ENCODE measurements at places on chromosomes 12 and 14.

DNA sequence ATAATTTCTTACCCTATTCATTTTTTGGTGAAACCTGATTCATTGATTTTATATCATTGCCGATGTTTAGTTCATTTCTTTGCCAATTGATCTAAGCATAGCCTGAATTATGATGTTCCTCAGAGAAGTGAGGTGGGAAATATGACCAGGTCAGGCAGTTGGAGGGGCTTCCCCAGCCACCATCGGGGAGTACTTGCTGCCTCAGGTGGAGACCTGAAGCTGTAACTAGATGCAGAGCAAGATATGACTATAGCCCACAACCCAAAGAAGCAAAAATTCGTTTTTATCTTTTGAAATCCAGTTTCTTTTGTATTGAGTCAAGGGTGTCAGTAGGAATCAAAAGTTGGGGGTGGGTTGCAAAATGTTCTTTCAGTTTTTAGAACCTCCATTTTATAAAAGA lies 7.9 kb downstream of the PTGDR start:
- DNase-seq: no peak

DNA sequence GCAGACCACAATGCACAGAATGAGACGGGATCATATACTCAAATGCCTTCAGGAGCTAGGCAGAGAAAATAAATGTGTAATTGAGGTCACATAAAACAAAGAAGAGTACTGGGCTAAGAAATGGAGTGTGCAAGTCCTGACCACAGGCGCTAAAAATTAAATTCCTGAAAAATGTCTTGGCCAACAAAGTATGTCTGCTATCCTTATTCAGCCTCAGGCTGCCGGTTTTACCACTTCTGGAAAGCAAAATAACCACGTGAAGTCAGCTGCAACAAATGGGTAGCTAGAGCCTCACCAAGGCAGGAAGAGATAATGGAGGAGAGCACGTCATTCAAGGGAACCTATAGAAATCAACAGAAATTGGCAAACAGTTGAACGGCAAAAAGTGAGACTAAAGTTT lies 3.1 kb downstream of the PYGL start:
- DNase-seq: no peak

GRCh38 chr12:4829793-4830162 lies 79.9 kb upstream of the KCNA1 start:
- no peak for DNase-seq

GRCh38 chr12:121712190-121712460 lies 427 bp upstream of the TMEM120B start:
- DNase-seq: peak; percentile 54

GRCh38 chr14:93033983-93034670 lies 81.6 kb downstream of the ITPK1 start:
- peak; percentile 11 for DNase-seq

DNA sequence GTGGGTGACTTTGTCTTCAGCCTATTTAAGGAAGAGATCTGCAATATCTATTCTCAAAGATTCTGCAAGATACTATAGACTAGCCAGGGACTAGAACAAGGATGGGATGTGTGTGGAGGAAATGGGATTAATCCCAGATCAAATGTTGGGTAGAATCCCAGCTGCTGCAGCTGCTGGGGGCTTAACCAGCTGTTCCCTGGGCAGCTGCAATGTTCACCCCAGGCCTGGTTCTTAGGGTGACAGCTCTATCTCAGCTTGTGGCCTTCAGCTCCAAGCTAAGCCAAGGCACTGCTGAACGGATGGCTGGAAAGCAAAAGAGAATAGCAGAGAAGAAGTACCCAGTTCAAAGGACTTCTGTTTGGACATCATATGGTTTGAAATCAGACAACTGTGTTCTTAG lies 10.0 kb upstream of the RHEBL1 start:
- DNase-seq: no peak

DNA sequence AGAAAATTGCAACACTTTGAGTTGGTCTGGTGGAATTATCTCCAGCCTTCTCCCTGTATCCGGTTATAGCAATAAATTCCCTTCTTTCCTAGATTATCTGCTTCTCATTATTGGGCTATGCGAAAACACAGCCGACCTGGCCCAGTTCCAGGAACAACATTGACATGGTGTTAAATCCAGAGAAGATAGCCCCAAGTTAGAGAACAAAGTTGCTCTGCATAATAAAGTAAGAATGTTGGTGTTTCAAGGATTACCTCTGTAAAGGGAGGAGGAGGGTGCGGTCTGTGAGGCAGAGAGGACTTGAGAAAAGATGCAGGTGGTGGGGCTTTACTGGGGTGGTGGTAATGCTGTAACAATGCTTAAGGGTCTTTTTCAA lies 12.1 kb downstream of the TCL1A start:
- no peak for DNase-seq

DNA sequence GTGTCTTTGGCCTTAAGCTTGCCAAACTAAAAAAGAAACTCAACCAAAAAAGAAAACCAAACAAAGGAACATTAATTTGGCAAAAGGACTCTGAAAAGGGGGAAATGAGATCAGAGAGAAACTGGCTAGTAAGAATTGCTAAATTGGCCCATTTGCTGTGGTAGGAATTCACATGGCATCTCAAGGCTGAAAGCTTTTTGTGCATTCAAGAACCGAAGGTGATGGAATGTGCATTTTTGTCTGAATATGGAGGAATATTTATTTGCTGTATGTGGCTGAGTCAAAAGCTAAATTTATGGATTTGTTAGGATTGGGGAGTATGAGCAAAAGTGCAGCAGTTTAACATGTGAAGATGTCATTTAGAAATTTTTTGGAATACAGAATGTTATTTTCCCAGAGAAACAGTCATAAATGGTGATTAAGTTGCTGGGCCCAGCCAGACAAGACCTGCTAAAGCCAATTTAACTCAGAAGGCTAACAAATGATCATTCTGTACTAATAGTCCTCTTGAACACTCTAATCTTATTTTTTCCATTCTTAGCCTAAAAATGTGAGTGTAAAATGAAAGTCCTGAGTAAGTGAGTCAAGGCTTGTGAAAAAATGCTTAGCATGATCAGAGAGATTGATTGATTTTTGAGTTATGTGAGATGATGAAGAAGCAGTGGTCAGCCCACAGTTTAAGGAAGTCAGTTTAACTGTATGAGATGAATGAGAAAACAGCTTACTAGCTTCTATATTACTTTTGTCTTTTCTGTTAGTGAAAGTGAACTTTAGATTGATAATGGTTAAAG lies 94.1 kb downstream of the ANO6 start:
- no peak for DNase-seq

GRCh38 chr12:124555168-124556073 lies 12.0 kb downstream of the NCOR2 start:
- DNase-seq: no peak

DNA sequence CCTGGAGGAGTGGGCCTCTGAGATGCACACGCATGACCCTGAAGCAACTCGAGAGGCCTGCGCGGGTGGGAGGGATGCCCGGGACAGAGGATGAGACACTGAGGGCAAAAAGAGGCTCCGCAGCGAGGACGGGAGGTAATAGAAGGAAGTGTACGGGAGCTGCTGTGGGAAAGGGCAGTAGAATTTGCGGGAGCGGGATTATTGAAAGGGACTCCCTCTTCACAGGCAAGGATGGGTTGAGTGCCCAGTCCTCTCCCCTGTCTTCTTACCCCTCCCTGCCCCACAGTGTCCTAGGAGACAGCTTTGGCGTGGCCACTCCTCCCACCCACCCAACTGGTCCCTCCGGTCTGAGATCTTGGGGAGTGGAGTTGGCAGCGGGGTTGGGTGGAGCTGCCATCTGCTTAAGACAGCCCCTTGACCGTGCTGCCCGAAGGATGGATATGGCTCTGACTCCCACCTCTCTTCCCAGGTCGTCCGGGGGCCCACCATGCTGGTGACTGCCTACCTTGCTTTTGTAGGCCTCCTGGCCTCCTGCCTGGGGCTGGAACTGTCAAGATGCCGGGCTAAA lies 15.7 kb upstream of the ESPL1 start:
- DNase-seq: no peak
